ENCODE measurements at places on chromosomes 5 and 9. TPM values are rescaled to one million over a fixed set of nuclear protein-coding genes. Genes with fewer than 3 reads are reported as not detected.

Gene BRD3OS
- total RNA-seq: 20.0 TPM

Gene CDH6
- total RNA-seq: 13.5 TPM

Gene EIF4EBP3
- total RNA-seq: not detected

Gene CARD6
- 0.82 TPM for total RNA-seq

Gene FRRS1L
- 108 TPM for total RNA-seq

Gene IFNB1
- not detected for total RNA-seq
